CD4-positive, CD25-positive, alpha-beta regulatory T cell (primary cell): ENCODE measurements at places on chromosomes 12 and 14.
A peak's percentile ranks its signal among the peaks of the same experiment; 100 is the strongest.

- no peak for DNase-seq
- peaks cover 6% of the 10 kb centered on the region for H3K4me1 ChIP-seq
- H3K27ac ChIP-seq: no peak overlapping the region
- H3K4me3 ChIP-seq: no peak overlapping the region
- H3K27me3 ChIP-seq: no peaks in the 10 kb centered on the region
Measured at GRCh38 chr14:102610968-102611811, 18.7 kb downstream of the RCOR1 start.

DNA sequence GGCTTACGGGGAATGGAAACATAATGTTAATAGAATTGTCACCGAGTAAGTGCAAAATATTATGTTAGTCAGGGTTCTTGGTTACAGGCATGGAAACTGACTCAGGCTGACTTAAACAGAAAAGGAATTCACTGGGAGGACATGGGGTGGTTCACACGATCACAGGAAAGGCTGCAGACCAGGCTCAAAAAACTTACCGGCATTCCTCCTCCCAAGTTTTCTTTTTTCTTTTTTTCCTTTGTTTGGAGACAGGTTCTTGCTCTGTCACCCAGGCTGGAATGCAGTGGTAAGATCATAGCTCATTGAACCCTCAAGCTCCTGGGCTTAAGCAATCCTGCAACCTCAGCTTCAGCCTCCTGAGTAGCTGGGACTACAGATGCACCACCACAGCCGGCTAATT lies 11.9 kb upstream of the UBE2N start:
- H3K27me3 ChIP-seq: no peaks in the 10 kb centered on the region
- DNase-seq: no peak
- no peak overlapping the region for H3K4me3 ChIP-seq
- H3K36me3 ChIP-seq: no peaks in the 10 kb centered on the region
- peaks cover 10% of the 10 kb centered on the region for H3K4me1 ChIP-seq
- H3K27ac ChIP-seq: no peak overlapping the region

DNA sequence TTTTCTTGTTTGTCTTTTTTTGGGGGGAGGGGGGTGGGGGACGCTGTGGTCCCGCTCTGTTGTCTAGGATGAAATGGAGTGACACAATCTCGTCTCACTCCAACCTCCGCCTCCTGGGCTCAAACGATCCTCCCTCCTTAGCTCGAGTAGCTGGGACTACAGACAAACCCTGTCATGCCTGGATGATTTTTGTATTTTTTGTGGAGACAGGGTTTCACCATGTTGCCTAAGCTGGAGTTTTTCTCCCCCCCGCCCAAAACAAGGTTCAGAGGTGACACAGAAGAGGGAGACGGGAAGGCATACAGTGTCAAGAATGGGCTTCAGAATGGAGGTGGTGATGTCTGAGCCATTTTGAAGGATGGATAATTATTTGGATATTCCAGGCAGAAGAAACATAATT lies 116.9 kb upstream of the ATF1 start:
- no peak for DNase-seq
- peaks cover 11% of the 10 kb centered on the region for H3K36me3 ChIP-seq
- H3K27ac ChIP-seq: no peak overlapping the region
- H3K4me3 ChIP-seq: no peak overlapping the region
- H3K27me3 ChIP-seq: no peaks in the 10 kb centered on the region
- peaks cover 3% of the 10 kb centered on the region for H3K4me1 ChIP-seq

DNA sequence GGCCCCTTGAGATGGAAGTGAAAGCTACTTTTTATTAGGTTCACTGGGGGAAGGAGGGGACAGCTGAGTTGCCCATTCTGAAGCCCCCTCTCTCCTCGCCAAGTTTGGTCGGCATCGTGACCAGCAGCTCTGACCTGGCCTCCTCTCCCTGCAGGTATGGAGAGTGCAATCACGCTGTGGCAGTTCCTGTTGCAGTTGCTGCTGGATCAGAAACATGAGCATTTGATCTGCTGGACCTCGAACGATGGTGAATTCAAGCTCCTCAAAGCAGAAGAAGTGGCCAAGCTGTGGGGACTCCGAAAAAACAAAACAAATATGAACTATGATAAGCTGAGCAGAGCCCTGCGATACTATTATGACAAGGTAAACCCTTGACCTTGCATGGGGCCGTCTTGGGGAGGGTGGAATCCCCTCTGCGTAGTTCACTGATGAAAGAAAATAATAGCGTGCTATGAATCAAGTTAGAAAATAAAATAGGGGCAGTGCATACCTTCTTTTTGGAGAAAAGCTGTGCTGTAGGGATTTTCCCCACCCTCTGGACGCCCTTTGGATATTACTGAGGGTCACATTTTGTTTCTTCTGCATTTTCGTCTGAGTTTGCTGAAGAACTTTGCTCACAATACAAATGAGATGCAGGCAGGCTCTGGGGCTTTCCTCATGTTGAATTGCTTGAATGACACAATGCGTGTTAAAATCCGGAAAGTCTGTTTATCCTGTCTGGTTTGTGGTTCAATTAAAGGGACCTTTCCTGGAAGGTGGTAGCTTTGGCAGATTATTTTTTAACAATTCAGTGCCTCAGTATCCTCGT lies 29.4 kb downstream of the ELK3 start:
- H3K27ac ChIP-seq: peak overlapping the region; percentile 37
- H3K4me1 ChIP-seq: peaks cover 8% of the 10 kb centered on the region
- H3K36me3 ChIP-seq: peaks cover 62% of the 10 kb centered on the region
- H3K4me3 ChIP-seq: no peak overlapping the region

DNA sequence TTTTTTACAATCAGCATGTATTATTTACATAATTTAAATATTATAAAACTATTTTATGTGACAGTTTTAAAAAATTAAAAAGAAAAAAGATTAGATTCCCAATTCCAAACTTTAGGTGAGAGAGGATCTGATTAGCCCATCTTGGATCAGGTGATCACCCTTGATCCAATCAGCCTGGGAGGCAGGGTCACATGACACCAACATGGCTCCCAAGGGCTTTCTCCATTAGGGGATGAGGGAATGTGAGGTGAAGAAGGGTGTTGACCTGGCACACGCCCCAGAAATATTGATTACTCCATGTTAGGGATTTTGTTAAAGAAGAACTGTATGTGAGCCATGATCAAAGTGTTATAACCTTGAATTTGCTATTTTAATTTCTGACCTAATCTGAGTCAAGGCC lies 225.4 kb downstream of the RBM19 start:
- H3K4me3 ChIP-seq: no peak overlapping the region
- H3K27ac ChIP-seq: no peak overlapping the region
- no peak for DNase-seq
- H3K27me3 ChIP-seq: peaks cover 5% of the 10 kb centered on the region
- H3K4me1 ChIP-seq: no peaks in the 10 kb centered on the region

DNA sequence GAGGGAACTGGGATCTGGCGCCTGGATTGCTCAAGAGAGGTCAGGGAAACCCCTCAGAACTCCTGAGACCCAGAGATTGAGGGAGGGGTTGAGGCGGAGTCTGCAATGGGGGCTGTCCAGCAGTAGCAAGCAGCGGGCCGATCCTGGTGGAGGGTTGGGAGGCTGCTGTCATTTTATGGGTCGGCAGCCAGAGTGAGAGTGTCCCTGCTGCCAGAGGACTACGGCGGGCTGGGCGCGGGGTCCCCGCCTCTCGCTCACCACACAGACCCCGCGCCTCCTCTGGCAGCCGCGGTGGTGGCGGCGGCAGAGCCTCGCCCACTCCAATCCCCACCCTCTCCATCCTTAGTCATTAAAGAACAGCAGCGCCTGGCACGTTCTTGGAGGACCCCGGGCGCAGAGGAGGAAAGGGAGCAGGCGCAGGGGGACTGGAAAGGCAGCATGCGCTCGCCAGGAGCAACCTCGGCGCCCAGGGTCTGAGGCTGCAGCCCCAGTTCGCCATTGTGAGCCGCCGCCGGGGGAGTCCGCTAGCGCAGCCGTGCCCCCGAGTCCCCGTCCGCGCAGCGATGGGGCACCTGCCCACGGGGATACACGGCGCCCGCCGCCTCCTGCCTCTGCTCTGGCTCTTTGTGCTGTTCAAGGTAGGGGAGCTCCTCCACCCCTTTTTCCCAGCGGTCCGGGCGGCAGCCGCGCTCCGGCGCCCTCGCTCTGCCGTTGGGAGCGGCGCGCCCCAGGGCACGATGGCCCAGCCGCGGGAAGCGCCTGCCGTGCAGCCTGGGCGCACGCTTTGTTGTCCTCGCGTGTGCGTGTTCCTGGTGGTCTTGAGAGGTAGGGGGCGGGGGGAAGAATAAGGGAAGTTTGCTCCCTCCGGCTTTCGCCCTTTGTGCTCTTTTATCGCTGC lies at the start of gene PTPRO:
Gene PTPRO, plus strand, starts transcription at position 345 of the 898 bp plus-strand sequence.
- H3K4me1 ChIP-seq: no peaks in the 10 kb centered on the region
- no peak within 1 kb of the TSS for H3K4me3 ChIP-seq
- peaks cover 20% of the 10 kb centered on the region for H3K27me3 ChIP-seq
- no peaks in the 10 kb centered on the region for H3K36me3 ChIP-seq

DNA sequence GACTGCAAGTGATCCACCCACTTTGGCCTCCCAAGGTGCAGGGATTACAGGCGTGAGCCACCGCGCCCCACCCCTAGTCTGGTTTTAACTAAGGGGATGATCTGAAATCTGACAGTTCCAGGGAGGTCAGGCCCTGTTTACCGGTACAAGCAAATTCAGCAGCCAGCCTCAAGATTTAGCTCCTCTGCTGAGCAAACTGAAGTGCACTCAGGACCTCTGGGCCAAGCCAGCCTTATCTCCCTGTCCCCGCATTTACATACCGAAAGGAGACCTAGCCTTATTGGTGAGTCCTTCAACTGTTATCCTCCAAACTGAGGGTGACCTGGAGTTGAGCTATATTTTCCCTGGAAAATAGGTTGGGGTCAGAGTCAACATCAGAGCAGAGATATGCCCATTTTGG lies 835 bp upstream of the ABHD4 start:
- no peak for DNase-seq
- no peak overlapping the region for H3K27ac ChIP-seq
- peaks cover 16% of the 10 kb centered on the region for H3K4me1 ChIP-seq
- H3K4me3 ChIP-seq: peak overlapping the region; percentile 92
- H3K27me3 ChIP-seq: peaks cover 14% of the 10 kb centered on the region

DNA sequence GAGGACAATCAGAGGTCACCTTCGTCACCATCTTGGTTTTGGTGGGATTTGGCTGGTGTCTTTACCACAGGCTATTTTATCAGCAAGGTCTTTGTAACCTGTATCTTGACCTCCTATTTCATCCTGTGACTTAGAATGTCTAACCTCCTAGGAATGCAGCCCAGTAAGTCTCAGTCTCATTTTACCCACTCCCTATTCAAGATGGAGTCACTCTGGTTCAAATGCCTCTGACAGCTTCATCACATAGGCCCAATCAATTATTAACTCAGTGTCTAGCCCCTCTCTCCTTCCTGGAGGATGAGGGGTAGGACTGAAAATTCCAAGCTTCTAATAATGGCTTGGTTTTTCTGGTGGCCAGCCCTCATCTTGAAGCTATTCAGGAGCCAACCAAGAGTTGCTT lies 111.4 kb upstream of the NAP1L1 start:
- no peaks in the 10 kb centered on the region for H3K4me1 ChIP-seq
- H3K27ac ChIP-seq: no peak overlapping the region
- H3K27me3 ChIP-seq: peaks cover 11% of the 10 kb centered on the region
- no peak for DNase-seq
- H3K4me3 ChIP-seq: no peak overlapping the region

- H3K27me3 ChIP-seq: no peaks in the 10 kb centered on the region
- H3K4me1 ChIP-seq: no peaks in the 10 kb centered on the region
- H3K4me3 ChIP-seq: no peak overlapping the region
- H3K36me3 ChIP-seq: no peaks in the 10 kb centered on the region
- no peak for DNase-seq
- no peak overlapping the region for H3K27ac ChIP-seq
Measured at GRCh38 chr12:96457191-96457930, 32.0 kb upstream of the CFAP54 start.

DNA sequence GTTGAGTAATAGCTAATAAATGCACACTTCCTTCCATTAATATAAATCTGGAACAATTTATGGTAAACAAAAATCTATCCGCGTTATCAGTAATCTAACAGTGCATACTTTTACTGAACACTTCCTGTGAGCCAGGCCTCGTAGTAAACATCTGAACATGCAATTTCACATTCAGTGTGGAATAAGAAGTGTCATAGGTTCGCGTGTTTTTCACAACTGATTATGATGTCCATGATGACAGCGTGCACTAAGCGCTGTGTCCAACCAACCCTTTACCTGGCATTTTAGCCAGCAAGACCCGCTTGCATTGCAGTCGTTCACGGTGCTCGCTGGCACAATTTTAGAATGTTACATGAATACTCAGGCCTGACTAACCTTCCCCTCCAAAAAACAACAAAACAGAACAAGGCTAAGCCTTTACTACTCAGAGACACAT lies 2.1 kb downstream of the PNMA1 start:
- no peak for DNase-seq
- H3K4me3 ChIP-seq: peak overlapping the region; percentile 91
- peaks cover 10% of the 10 kb centered on the region for H3K36me3 ChIP-seq
- H3K27me3 ChIP-seq: no peaks in the 10 kb centered on the region
- H3K4me1 ChIP-seq: peaks cover 27% of the 10 kb centered on the region

- no peak for DNase-seq
- no peaks in the 10 kb centered on the region for H3K27me3 ChIP-seq
- no peak overlapping the region for H3K27ac ChIP-seq
- H3K4me3 ChIP-seq: no peak overlapping the region
- no peaks in the 10 kb centered on the region for H3K36me3 ChIP-seq
- H3K4me1 ChIP-seq: no peaks in the 10 kb centered on the region
Measured at GRCh38 chr12:25925064-25925463, 33.4 kb upstream of the RASSF8 start.

DNA sequence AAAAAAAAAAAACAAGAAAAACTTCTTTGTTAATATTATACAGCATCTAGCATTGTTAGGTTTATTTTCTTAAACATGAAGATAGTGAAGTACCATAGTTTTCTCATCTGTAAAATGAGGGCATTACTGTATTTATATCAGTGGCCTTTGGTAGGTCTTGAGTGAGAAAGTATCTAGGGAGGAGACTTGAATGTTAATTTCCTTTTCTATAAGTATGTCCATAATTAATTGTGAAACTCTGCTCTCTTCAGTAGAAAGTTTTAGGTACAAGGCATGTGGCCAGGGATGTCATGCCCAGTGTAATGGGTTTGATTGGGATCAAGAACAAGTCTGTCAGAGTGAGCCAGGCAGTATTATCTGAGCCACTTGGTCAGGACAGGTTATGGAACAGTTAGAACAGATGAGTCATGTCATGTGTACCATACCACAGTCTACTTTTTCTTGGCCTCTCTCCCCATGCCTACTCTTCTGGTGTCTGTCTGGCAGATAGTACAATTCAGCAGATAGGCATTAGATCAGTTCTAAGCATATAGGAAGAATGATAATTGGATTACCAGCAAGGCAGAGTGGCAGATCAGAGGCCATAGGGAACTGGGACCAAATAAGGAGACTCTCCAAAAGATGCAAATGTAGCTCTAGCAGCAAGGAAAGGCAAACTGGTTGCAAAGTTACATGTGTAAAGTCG lies 30.4 kb downstream of the FBXO34 start:
- no peak overlapping the region for H3K4me3 ChIP-seq
- H3K27ac ChIP-seq: no peak overlapping the region
- DNase-seq: no peak
- peaks cover 11% of the 10 kb centered on the region for H3K4me1 ChIP-seq

- H3K27ac ChIP-seq: no peak overlapping the region
- H3K27me3 ChIP-seq: no peaks in the 10 kb centered on the region
- no peak for DNase-seq
- H3K4me3 ChIP-seq: no peak overlapping the region
- peaks cover 66% of the 10 kb centered on the region for H3K36me3 ChIP-seq
Measured at GRCh38 chr14:100350276-100350926, 27.3 kb downstream of the SLC25A47 start.
